Activated T-cell treated with anti-CD3 and anti-CD28 coated beads for 24 hours (primary cell): ENCODE measurements at places on chromosomes 6 and 20.

GRCh38 chr6:43952746-43953145 lies 174.5 kb downstream of the MRPL14 start:
- no peak for DNase-seq

DNA sequence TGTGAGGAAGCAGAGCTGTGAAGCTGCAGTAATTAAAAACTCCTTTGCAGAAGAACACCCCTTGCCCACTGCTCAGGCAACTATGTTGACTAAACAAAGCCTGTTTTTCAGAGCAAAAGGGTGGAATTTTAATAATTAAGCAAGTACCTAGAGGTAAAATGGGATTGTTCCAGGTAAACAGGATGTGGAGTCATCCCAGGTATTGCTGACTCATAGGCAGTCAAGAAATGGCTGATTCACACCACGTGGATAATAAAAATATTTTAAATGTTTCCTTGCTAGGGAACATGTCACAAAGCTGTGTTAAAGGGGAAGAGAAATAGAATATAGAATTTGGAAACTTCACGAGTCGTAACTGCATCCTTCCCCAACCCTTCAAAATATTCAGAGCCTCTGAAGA lies 491.8 kb downstream of the BTBD3 start:
- DNase-seq: no peak

DNA sequence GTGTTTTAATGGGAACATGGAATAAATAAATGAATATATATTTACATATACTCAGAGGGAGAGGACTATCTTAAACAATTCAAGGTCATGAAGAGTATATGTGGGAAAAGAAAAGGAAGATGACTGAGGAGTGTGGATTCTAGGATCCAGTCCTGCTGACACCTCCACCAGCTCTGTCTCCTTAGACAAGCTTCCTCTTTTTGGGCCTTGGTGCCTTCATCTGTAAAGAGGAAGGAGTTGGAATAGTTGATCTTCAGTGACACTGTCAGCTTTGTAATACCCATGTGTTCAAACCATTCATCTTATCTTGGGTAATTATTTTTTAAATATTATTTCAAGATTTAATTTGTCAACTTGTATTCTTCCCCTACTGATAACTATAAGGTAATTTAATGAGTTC lies 338.0 kb downstream of the ADGRB3 start:
- no peak for DNase-seq

DNA sequence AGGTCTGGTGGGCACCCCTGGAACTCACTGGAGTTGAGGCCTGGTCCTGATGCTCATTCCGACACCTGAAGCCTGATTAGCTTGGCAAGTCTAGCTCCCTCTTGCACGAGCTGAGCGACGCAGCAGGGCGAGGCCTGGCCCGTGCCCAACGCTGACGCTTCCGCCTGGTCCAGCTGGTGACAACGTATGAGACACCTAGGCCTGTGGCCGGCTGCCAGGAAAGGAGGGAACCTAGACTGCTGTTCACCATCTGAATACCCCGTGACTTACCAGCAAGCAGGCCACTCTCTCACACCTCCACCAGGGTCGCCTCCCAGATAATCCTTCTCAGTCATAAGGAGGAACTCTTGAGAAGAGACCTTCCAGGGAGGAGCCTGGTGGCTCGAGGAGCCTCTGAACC lies 24.5 kb downstream of the YTHDF1 start:
- no peak for DNase-seq

GRCh38 chr20:9322661-9323060 lies 191.7 kb upstream of the LAMP5 start:
- DNase-seq: no peak

GRCh38 chr6:47064274-47064673 lies 22.1 kb upstream of the ADGRF1 start:
- DNase-seq: no peak

DNA sequence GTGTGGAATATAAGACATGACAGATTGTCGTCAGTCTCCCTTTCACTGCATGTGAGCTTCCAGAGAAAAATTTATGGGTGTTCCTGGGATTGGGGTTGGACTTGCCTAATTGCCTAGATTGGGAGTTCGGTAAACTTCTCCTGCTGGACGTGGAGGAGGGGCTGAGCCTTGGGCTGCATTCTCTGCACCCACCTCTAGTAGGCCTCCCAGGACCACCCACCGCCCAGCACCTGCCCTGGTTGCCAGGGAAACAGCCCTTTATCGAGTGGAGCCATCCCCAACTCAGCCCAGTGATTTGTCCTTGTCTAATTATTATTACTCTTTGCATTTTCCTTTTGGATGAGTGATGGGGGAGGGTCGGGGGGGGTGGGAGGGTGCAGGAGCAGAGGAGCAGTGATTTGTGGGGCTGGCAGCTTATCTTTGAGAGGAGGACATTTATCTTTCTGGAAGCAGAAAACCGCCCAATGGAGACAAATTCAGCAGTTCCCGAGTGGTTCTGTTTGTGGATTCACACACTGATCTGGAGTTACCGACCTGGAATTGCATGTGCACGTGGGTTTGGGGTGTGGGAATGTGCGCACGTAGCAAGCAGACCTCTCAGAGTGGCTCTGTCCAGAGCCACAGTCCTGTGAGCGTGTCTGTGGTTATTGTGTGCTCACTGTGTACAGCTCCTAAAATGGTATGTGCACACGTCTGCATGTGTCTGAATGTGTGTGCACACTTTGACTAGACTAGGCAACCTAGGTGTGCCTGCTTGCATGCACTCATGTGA lies 104.5 kb downstream of the DHX35 start:
- no peak for DNase-seq

- DNase-seq: no peak
These were observed 347.0 kb downstream of the BTBD3 start for GRCh38 chr20:12264711-12265110.

- DNase-seq: no peak
These were observed 76.7 kb downstream of the PREP start for GRCh38 chr6:105326216-105326615.

- DNase-seq: no peak
These were observed 28.6 kb downstream of the RALY start for GRCh38 chr20:34022151-34022838.

DNA sequence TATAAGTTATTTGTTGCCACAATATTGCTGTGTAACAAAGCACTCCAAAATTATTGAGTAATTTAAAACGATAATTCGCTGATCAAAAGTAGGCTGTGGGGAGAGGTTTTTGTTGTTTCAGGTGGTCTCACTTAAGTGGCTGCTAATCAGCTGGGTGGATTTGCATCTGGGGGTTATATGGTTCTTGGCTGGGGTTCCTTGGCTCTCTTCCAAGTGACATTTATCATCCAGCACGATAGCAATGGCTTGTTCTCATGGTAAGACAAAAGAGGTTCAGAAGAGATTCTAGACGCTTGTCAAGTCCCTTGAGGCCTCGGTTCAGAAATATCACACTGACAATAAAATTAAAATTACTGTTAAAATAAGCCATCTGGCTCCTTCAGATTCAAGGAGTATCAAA lies 1648.8 kb downstream of the GRIK2 start:
- no peak for DNase-seq

DNA sequence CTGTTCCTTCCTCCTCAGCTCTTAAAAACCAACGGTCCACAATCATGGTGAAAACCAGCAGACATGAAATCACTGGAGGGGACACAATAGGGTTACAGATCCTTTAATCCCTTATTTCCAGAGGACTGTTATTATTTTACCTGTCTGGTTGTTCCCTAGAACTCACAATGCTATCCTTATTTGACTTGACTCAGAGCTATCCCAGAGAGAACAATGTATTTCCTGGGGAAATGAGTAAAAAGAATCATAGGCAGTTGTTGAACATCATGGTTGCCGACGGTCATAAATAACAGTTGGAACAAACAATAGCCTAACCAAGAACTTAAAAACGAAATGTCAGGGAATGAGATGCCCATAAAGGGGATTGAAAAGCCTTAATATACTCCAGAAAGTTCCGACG lies 9.3 kb downstream of the OR2H1 start:
- no peak for DNase-seq

DNA sequence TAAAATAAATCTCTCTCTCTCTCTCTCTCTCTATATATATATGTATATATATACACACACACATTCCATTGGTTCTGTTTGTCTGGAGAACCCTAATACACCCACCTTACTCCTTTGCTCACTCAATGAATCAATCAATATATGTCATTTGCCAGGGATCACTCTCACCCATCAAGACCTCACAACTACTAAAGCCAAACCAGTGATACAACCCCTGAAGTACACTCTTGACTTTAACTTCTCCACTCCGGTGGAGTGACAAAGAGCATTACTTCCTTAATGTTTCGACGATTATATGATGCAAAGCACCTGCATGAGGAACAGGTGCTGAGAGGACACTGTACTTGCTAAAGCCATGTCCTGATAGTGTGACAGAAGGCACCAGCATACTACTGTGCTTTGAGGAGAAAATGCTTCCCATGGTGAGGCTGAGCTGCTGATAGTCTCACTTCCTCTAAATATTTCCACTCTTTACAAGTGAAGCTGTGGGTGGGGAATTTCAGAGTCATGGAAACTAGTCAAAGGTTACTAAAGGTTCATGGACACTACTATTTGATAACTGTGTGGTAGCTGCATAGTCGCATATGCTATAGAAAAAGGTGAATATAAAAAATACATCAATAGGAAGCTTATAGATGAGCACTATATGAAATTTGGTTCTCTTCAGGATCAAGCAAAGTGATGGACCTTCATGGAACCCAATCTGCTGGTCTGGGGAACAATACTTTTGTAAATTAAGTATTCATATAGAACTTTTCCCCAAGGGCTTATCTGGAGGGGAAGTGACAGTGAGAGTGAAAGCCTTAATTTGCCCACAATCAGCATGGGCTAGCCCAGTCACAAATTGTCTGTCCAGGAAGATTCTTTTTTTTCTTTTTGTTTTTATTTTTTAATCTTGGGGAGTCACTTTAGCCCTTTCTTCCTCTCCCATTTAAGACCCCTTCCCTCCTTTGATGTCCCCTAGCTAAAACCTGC lies 141.9 kb upstream of the NEDD9 start:
- peak; percentile 48 for DNase-seq

GRCh38 chr20:41234546-41234945 lies 83.0 kb downstream of the ZHX3 start:
- DNase-seq: no peak

DNA sequence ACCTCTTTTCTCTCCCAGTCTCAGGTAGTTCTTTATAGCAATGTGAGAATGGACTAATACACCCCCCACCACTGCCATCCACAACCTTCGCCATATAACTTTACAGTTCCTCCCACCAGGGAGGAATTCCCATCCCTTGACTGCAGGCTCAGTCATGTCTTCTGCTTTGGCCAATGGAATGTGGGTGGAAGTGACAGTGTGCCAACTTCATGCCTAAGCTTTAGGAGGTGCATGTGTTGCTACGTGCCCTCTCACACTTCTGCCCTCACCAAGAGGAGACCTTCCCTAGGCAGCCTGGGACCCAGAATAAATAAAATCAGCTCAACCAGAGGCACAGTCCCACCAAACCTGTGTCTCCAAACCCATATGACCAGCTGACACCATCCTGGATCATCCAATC lies 33.0 kb upstream of the LRRN4 start:
- no peak for DNase-seq

- no peak for DNase-seq
These were observed 110.4 kb downstream of the SAMD5 start for GRCh38 chr6:147618927-147619326.

GRCh38 chr6:139486476-139486799 lies 112.0 kb upstream of the CITED2 start:
- DNase-seq: no peak

GRCh38 chr6:41639809-41640371 lies 1.6 kb downstream of the MDFI start:
- no peak for DNase-seq

GRCh38 chr20:44656448-44656847 lies 4.9 kb upstream of the ADA start:
- DNase-seq: no peak

DNA sequence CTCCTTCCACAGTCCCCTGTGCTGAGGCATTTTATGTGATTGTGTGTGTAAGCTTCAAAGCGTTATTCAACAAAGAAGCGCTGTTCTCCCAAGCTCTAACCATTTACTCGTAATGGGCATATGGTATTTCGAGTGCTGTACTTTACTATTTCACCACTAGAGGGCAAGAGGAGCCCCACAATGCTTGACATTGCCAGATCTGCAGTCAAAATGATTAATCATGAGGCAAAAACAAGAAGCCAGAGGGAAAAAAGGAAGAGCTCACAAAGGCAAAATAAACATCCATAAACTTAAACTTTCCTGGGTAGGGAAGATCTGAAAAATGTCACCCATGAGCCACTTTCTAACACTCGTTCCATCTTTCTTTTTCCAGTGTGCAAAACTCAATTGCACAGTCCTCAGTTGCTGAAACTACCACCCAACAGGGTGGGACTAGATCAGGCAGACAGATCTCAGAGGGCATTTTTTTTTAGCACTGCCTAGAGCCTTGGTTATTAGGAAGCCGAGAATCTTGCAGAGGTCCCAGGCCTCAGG lies 215.0 kb upstream of the PLCB4 start:
- no peak for DNase-seq

GRCh38 chr6:51675922-51676275 lies 411.5 kb downstream of the PKHD1 start:
- no peak for DNase-seq
